ENCODE measurements at places on chromosomes 5 and 9. TPM values are rescaled to one million over a fixed set of nuclear protein-coding genes. Genes with fewer than 3 reads are reported as not detected.

GRCh38 chr9:16866587-16866986 lies 3.9 kb downstream of the BNC2 start:
- H3K4me3 ChIP-seq = peak overlapping the region; percentile 21
- H3K27me3 ChIP-seq = no peaks in the 10 kb centered on the region
- H3K4me1 ChIP-seq = peaks cover 4% of the 10 kb centered on the region
- peak overlapping the region; percentile 99 for H3K27ac ChIP-seq
- no peaks in the 10 kb centered on the region for H3K36me3 ChIP-seq

DNA sequence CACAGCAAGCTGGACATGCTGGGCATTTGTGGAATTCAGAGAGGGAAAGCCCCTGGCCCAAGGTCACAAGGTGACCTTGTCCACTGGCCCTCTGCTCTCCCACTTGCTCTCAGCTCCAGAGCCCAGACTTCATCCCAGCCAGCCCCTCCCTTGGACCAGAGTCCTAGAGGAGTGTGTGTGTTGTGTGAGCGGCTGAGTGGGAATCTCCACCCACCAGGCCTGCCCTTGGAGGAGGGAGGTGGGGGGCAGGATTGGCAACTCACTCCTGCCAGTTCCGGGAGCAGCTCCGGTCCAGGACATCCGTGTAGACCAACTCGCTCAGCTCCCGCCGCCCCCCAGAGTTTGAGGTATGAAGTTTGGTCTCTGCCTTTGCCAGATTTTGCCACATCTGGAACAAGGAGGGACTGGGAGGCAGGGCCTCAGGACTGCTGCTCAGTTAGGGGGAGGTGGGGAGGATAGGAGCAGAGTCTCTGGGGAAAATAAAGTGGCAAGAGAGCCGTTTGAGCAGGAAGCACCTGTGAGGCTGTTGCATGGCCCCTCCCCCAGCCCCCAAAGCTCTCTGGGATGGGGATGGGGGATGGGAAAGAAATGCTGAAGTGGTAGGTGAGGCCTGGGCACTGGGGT lies 1.4 kb downstream of the MZB1 start:
- no peak for DNase-seq
- peaks cover 3% of the 10 kb centered on the region for H3K27me3 ChIP-seq
- H3K4me1 ChIP-seq = no peaks in the 10 kb centered on the region
- no peak overlapping the region for H3K4me3 ChIP-seq
- H3K36me3 ChIP-seq = no peaks in the 10 kb centered on the region

GRCh38 chr5:151257731-151258181 lies 4.8 kb downstream of the GM2A start:
- H3K27ac ChIP-seq = no peak overlapping the region
- H3K4me3 ChIP-seq = no peak overlapping the region
- no peaks in the 10 kb centered on the region for H3K27me3 ChIP-seq
- H3K36me3 ChIP-seq = no peaks in the 10 kb centered on the region
- H3K4me1 ChIP-seq = peaks cover 4% of the 10 kb centered on the region

DNA sequence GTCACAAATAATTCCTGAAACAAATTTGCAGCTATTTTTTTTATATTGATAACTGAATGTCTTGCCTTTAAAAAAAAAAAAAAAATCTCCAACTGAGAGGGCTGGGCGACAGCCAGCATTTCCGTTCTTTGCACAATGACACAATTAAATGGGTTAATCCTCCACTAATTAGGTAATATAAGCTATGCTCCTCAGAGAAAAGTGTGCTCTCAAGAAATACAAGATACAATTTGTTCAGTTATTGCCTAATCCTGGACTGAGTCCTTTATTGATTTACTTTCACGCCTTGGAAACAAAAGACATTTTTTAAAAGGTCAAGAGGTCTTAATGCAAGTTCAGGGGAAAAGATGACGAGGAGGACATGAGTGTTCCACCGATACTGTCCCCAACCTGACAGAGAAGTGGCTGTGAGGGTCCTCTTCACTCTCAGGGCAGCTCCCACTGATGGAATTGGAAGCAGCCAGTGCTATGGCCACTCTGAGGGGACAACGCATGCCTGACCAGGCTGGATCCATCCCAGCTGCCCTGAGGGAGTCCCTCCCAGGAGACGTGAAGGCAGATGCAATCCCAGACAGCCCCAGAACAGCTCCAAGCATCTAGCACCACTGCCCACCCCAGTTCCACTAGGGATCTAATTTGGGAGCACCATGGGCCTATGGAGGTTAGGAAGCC lies 220.7 kb downstream of the GNA14 start:
- no peaks in the 10 kb centered on the region for H3K36me3 ChIP-seq
- H3K4me1 ChIP-seq = no peaks in the 10 kb centered on the region
- H3K27ac ChIP-seq = no peak overlapping the region
- H3K27me3 ChIP-seq = no peaks in the 10 kb centered on the region
- no peak for DNase-seq

DNA sequence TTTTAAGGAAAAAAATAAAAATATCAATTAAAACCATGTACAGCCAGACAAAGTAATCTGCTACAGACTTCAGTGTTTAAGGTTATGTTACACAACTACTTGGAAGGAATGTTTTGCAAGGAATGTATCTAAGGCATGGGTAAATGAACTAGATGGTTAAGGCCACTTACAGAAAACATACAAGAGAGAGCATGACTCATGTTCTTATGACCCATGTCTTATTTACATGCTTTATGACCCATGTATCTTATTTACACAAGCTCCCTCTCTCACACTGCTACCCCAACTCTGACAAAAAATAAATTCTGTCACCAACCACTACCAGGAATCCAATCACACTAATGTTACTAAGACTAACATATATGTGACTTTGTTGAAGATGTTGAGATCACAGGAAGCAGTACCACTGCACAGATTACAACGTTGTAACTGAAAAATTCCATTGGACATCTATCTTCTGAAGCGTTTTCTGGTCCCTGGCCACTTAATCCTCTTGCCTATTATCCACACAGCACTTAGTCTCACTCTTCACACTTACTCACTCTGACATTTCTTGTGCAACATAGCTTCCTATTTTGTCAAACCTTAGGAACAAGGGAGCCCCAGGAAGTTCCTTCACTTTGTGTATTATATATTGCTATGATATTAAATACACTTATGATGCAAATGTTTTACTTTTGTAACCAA lies 1630.1 kb upstream of the C9orf72 start:
- no peak for DNase-seq
- H3K4me3 ChIP-seq = no peak overlapping the region
- no peaks in the 10 kb centered on the region for H3K27me3 ChIP-seq
- H3K36me3 ChIP-seq = no peaks in the 10 kb centered on the region
- no peaks in the 10 kb centered on the region for H3K4me1 ChIP-seq

DNA sequence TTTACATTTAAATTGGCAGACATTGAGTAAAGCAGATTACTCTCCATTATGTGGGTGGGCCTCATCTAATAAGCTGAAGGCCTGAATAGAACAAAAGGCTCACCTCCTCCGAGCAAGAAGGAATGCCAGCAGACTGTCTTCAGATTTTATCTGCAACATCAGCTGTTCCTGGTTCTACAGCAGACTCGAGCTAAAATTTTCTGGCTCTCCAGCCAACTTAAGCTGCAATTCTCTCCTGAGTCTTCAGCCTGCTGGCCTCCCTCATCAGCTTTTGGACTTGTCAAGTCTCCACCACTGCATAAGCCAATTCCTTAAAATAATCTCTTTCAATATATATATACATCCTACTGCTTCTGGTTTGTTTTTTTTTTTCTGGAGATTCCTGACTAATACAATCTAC lies 12.5 kb downstream of the TRPM3 start:
- no peak overlapping the region for H3K4me3 ChIP-seq
- H3K27me3 ChIP-seq = no peaks in the 10 kb centered on the region
- no peaks in the 10 kb centered on the region for H3K36me3 ChIP-seq

DNA sequence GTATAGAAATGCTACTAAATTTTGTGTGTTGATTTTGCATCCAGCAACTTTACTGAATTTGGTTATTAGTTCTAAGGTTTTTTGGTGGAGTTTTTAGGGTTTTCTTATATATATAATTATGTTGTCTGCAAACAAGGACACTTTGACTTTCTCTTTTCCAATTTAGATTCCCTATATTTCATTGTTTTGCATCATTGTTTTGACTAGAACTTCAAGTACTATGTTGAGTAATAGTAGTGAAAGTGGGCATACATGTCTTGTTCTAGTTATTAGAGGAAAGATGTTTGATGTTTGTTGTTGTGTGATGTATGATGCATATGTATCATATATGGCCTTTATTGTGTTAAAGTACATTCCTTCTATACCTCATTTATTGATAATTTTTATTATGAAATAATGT lies 362.3 kb upstream of the PRR16 start:
- H3K4me1 ChIP-seq = no peaks in the 10 kb centered on the region
- no peak overlapping the region for H3K4me3 ChIP-seq
- H3K27me3 ChIP-seq = no peaks in the 10 kb centered on the region

DNA sequence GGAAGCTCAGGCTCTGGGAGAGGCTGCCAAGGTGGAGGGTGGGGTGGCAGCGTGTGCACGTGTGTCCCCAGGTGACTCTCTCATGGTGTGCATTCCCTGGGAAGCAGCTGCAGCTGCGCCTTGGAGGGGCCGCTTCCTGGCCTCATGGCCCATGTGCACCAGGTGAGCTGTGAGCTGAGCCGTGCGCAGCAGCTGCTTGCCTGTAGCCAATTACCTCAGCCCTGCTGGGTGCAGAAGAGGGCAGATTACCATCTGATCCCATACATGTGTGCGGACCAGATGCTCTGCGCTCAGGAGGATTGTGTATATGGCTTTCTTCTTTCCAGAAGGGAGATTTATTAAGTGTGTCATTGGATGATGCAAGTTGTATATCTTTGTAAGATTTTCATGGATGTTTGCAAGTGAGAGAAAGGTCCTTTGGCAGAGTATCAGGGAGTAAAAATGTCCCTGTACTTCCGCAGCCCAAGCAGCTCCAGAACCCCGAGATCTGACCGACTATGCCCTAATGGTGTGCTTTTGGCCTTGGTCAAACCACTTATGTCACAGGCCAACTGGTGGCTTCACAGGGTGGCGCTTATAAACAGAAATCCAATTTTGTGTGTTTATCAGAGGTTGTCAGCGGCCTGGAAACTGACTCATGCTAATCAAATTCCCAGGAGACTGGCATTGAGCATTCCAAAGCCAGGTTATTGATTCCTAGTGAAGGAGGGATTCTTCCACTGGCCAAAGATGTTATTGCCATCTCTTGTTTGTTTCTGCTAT lies 229.3 kb downstream of the GOLPH3 start:
- H3K27ac ChIP-seq = no peak overlapping the region
- no peaks in the 10 kb centered on the region for H3K36me3 ChIP-seq
- no peak overlapping the region for H3K4me3 ChIP-seq
- DNase-seq = no peak

- no peak overlapping the region for H3K4me3 ChIP-seq
- H3K27me3 ChIP-seq = no peaks in the 10 kb centered on the region
- DNase-seq = no peak
- no peaks in the 10 kb centered on the region for H3K4me1 ChIP-seq
Measured at GRCh38 chr9:3863686-3864085, 337.9 kb upstream of the RFX3 start.

- DNase-seq = no peak
- H3K4me3 ChIP-seq = no peak overlapping the region
- H3K27ac ChIP-seq = no peak overlapping the region
- H3K36me3 ChIP-seq = no peaks in the 10 kb centered on the region
Measured at GRCh38 chr9:126419475-126419874, 92.8 kb downstream of the MVB12B start.

GRCh38 chr9:23941051-23941450 lies 115.0 kb upstream of the ELAVL2 start:
- no peaks in the 10 kb centered on the region for H3K27me3 ChIP-seq
- no peaks in the 10 kb centered on the region for H3K36me3 ChIP-seq
- no peak overlapping the region for H3K4me3 ChIP-seq
- H3K27ac ChIP-seq = no peak overlapping the region
- no peak for DNase-seq

DNA sequence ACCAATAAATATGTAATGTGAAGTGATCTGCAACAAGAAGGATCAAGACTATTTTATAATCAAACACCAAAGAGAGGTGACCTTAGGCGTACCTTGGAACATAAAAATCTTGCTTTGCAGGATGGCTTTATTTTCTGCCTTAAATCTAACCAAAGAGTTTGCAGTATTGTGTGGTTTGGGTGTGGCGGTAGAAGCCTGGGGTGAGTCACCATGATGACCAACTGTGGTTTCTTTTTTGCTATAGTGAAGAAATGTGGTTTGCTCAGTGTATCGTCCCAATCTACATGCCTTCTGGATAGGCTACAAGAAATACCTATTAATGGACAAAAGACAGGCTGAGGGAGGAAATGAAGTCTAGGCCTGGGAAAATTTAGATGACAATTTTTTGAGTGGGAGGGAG lies 5.1 kb upstream of the CAST start:
- DNase-seq = no peak
- H3K27me3 ChIP-seq = no peaks in the 10 kb centered on the region
- no peaks in the 10 kb centered on the region for H3K4me1 ChIP-seq
- no peaks in the 10 kb centered on the region for H3K36me3 ChIP-seq
- no peak overlapping the region for H3K27ac ChIP-seq

- no peaks in the 10 kb centered on the region for H3K36me3 ChIP-seq
- DNase-seq = no peak
- H3K4me3 ChIP-seq = no peak overlapping the region
Measured at GRCh38 chr5:127909066-127909465, 174.5 kb upstream of the SLC12A2 start.

- no peak for DNase-seq
- no peak overlapping the region for H3K4me3 ChIP-seq
- H3K27ac ChIP-seq = no peak overlapping the region
Measured at GRCh38 chr9:93306081-93306480, 122.1 kb downstream of the WNK2 start.

- DNase-seq = no peak
- H3K4me3 ChIP-seq = no peak overlapping the region
- no peaks in the 10 kb centered on the region for H3K4me1 ChIP-seq
- H3K36me3 ChIP-seq = no peaks in the 10 kb centered on the region
- H3K27me3 ChIP-seq = no peaks in the 10 kb centered on the region
Measured at GRCh38 chr5:96481009-96481786, 48.1 kb upstream of the PCSK1 start.

Gene NAIF1
- 27.4 TPM for total RNA-seq

Gene BTNL8
- total RNA-seq = not detected

Gene SLC23A1
- total RNA-seq = 5.5 TPM

Gene ACOT12
- not detected for total RNA-seq

Gene OGN
- 26.0 TPM for total RNA-seq

Gene OMD
- 8.5 TPM for total RNA-seq

Gene PLPPR1
- total RNA-seq = not detected

Gene HTR1A
- not detected for total RNA-seq

Gene SLC36A3
- total RNA-seq = not detected
